ENCODE measurements at places on chromosomes 4 and X.

GRCh38 chr4:144338148-144338547 lies 197.6 kb upstream of the GYPA start:
- no peak for DNase-seq

DNA sequence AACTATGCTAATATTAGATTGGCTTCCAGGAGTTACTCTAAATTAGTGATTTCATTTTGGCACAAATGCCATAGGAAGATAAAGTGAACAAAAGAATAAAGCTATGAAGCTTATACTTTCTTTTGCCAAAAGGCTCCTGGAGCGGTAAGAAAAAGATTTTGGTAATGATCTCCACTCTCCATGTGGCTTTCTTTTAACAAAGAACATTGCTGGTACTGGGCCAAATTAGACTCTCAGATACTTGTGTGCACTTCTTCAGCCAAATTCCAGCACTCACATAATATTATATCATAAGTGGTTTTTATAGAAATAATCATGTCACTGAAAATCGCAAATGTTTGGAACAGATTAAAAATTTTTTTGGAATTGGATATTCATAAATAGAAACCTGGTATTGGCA lies 142.4 kb upstream of the FGF13 start:
- no peak for DNase-seq

DNA sequence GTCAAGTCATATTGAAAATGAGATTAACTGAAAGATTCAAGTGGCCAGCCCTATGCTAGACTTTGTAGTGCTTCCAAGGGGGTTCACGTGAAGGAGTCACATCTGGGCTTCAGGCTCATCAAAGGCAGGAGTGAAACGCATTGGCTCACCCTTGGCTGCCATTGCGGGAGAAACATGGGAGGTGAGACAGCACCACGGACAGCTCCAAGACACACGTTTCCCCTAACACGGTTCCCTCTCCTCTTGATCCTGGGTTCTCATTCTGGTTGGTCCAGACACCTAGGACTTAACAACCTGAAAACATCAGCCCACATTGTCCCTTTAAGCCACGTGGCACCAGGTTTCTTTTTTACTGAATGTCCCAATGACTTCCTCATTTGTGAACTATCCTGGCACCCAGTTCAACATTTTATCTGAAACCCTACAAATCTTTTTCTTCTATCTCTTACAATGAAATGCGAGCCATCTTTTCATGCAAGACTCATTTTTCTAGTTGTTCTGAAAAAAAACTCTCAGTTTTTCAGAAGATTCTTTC lies 279.0 kb upstream of the VCX3A start:
- DNase-seq, result no peak

- no peak for DNase-seq
These were observed 388.0 kb upstream of the GALNT7 start for GRCh38 chr4:172780566-172781081.

DNA sequence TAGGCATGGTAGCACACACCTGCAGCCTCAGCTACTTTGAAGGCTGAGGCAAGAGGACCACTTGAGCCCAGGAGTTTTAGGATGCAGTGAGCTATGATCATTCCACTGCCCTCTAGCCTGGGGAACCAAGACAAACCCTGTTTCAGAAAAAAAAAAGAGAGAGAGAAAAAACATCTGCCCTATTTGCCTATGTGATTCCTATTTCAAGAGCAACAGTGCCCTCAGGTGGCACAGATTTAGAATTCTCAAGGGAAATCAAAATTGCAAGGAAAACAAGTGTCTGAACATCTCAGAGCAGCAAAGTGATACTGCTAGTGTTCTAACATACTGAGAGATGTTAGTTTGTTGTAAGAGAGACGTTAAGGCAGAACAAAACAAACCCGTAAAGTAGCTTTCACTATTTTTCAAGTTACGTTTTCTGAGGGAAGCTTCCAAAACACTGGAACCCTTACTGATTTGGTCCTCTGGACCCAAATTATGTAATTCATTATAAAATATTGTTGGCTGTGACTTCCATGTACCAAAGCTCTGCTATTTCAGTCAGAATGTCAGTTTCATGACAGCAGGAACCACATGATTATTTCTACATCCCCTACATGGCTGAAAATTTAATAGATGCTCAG lies 7.9 kb downstream of the BDH2 start:
- DNase-seq, result no peak

DNA sequence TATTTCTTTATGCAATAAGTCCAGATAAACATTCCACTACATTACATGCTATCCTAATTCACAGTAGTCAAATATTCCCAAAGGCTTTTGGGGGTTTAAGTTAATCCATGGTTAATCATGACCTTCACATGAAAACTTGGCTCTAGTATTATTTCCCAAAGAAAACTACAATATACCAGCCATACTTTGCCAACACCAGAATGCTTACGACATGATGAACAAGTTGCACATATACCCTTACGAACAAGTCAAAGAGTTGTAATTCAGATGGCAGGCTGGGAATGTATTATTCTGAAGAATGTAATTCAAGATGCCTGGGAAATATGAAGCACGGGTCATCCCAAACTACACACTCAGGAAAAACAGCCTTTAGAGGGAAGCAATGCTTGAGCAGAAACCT lies 499.6 kb downstream of the PPARGC1A start:
- DNase-seq, result no peak

- no peak for DNase-seq
These were observed 275.5 kb downstream of the CFAP299 start for GRCh38 chr4:80610845-80611677.

DNA sequence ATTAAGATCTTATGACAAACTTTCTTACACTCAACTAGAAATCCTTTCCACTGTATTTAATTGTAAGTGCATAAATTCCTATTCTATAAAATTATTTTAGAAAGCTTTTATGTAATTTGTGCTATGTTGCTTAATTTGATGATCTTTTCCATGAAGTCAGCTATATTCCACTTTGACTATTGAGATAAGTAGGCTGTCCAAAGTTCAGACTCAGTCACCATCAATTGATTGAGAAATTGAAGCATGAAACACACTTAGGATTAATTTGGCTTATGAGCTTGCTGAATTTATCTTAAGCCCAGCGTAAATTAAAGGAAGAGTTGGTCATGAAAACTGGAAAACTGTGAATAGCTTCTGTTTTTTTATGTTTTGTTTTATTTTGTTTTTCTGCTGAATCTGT lies 18.7 kb upstream of the UGT2B10 start:
- DNase-seq, result no peak

- DNase-seq, result no peak
These were observed 163.1 kb upstream of the PLAC1 start for GRCh38 chrX:134821370-134821769.

DNA sequence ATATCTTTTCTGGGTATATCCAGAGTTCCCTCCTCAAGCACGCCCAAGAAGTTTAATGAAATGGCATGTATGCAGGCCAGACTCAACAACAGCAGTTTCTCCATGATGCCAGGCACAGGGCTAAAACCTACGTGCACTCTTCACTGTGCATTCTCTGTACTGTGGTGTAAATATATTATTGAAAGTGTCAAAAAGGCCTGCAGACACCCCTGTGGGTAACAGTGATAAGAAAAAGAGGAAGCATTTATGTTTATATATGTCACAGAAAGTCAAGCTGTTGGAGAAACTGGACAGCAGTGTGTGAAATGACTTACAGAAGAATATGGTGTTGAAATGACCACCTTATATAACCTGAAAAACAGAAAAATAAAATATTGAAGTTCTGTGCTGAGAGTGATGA lies 29.6 kb upstream of the DCAF8L1 start:
- DNase-seq, result no peak

DNA sequence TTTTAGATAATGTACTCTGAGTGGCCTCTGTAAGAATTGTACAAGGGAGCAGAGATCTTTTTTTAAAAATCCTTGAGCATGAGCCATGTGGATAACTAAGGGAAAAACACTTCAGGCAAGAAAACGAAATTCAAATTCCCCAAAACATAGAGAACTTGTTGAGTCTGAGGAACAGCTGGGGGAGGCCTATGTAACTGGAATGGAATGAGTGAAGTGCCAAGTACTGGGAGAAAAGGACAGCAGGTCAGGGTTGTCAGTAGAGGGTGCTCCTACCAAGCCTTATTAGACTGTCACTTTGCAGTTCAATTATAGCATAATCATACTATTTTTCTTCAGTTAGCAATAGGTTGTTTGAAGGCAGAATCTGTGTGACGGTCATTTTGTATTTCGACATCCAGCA lies 135.1 kb downstream of the ARHGAP6 start:
- no peak for DNase-seq

GRCh38 chr4:41432881-41433280 lies 105.1 kb upstream of the LIMCH1 start:
- no peak for DNase-seq

GRCh38 chr4:84001876-84002569 lies 466.1 kb downstream of the GPAT3 start:
- no peak for DNase-seq

DNA sequence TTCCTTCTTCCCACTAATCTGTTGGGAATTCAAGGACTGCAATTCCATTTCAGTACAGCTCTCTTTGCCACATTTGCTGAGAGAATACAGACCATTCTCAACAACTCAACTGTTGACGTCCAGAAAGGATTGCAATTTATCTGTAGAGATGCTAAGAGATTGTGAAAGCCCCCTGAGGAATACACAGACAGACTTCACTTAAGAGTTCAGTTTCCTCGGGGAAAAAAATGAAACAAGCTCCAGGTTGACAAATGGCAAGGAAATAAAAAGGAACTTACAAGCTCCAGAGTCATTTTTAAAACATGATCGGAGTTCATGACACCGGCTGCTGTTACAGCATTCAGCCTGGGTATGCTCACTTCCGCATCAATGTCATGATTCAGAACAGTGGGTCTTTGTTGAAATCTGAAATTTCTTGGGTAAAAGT lies 13.8 kb downstream of the TLR10 start:
- DNase-seq, result no peak

DNA sequence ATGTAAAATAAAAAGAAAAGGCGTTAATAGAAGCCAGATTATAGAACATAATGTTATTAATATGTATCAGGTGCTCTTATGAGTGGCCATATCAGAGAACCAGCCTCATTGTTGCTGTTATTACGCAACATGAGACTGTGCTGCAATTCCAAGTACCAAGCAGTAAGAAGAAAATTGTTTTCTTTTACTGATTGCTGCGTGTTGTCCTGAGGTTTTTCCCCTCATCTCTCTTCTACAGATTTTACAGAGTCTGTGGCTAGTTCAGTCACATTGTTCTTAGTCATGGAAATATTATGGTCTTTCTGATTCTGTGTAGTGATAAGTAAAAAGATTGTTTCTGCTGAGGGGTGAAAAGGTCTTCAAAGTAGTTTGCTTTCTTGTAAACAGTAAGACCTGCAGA lies 55.9 kb downstream of the NPNT start:
- DNase-seq, result no peak

DNA sequence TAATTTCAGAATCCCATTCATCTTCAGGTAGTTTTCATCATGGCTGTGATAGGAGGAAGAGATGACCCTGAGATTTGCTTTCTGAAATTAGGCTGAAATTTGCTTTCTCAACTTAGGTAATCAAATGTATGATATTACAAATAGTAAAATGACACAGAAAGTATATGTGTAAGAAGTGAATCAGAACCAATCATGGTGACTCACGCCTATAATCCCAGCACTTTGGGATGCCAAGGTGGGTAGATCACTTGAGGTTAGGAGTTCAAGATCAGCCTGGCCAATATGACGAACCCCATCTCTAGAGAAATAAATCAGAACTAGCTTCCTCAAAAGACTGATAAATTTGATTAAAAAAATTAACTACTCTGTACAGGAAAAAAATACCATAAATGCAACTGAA lies 555.4 kb downstream of the STPG2 start:
- DNase-seq, result no peak

- DNase-seq, result no peak
These were observed 10.8 kb downstream of the NR3C2 start for GRCh38 chr4:148431401-148431800.
